Left lung (tissue), 14 donors: ENCODE measurements at places on chromosomes 6 and 20. TPM values are rescaled to one million over a fixed set of nuclear protein-coding genes. Genes with fewer than 3 reads are reported as not detected.

The BIRC7 gene
- polyA plus RNA-seq: not detected

DNA sequence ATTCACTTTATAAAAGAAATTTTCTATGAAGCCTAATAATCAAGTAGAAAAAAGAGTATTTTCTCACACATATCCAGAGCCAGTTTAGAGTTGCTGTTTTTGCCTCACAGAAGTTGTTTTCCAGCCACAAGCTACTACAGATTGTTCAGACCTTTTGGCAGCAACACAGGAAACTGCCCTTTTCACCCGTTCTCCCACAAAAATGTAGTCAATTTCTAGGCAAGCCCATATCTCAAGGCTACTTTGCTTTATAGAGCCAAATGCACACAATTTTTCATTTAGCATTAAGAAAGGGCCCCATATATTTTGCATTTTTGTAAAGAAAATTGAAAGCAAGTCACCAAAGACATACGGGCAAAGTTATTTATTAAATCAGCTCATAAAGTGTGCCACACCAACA lies 49.5 kb downstream of the EPB41L2 start:
- H3K27me3 ChIP-seq: no peaks in the 10 kb centered on the region
- H3K4me1 ChIP-seq: peaks cover 5% of the 10 kb centered on the region
- no peaks in the 10 kb centered on the region for H3K36me3 ChIP-seq

- H3K27ac ChIP-seq: no peak overlapping the region
- no peak overlapping the region for H3K4me3 ChIP-seq
- no peak for DNase-seq
- no peaks in the 10 kb centered on the region for H3K4me1 ChIP-seq
These were observed 82.0 kb upstream of the CTNNBL1 start for GRCh38 chr20:37611852-37612251.

- no peaks in the 10 kb centered on the region for H3K36me3 ChIP-seq
- H3K4me1 ChIP-seq: peaks cover 13% of the 10 kb centered on the region
- peak overlapping the region; percentile 54 for H3K27ac ChIP-seq
- no peaks in the 10 kb centered on the region for H3K27me3 ChIP-seq
- H3K4me3 ChIP-seq: no peak overlapping the region
- DNase-seq: no peak
These were observed 67.6 kb downstream of the FYN start for GRCh38 chr6:111805511-111806164.
